NCI-H1105 treated with DMSO at 0.1 percent for 48 hours (cell line): ENCODE measurements at places on chromosomes 3 and 15.

GRCh38 chr3:13215940-13216546 lies 142.8 kb upstream of the IQSEC1 start:
- DNase-seq, result no peak

DNA sequence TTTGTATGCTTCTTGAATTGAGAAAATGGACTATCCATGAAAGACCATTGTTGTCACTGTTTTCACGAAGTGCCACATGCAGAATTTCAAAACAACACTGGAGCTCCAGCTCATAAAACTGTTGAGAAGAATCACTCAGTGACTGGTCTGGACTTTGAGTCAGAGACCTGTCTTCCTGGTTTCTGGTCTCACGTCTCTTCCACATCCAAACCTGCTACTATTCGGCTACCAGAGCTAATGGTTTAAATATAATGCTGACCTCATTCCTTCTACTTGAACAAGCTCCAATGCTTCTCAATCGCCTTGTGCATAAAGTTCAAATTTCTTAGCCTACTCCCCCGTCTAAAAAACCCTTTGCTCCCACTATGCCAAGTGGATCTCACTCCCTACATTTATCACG lies 227.9 kb upstream of the NR2F2 start:
- DNase-seq, result no peak

- no peak for DNase-seq
Measured at GRCh38 chr15:78056714-78057269, 20.7 kb downstream of the TBC1D2B start.

DNA sequence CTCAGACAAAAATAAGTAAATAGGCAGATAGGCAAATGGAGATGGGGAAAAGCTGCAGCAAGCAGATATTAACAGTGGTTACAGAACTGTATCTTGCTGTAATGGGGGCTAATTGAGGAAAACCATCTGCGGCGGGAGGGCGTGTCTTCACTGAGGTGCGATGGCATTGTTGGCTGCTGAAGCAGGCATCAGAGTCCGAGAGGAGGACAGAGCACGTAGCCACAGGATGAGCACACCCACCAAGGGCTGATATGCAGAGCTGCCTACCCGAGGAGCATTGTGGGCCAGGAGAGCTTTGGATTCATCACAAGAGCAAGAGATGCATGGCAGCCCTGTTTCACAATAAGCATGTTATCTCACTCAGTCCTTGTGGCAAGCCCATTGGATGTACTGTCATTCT lies 30.4 kb downstream of the CHRNA7 start:
- DNase-seq, result no peak

DNA sequence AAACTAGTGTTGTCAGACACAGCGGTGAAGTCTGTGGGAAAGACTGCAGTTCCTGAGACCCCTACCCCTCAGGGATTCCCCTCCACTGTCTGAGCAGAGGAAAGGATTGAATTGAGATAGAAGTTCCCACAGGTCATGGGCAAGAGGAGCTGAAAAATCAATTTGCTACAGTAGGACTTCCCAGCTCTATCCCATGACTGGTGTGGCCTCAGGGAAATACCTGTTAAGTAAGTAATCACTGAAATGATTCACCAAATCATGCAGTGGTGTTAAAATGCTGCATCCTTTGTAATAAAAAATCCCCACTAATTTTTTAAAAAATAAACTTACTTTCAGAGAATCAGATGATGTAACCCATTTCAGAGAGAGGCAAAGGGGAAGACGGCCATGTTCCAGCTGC lies 45.0 kb upstream of the SPRED1 start:
- no peak for DNase-seq

GRCh38 chr3:94162700-94163099 lies 99.8 kb downstream of the NSUN3 start:
- DNase-seq, result no peak

- DNase-seq, result no peak
Measured at GRCh38 chr15:87133704-87134103, 1054.0 kb downstream of the AGBL1 start.

DNA sequence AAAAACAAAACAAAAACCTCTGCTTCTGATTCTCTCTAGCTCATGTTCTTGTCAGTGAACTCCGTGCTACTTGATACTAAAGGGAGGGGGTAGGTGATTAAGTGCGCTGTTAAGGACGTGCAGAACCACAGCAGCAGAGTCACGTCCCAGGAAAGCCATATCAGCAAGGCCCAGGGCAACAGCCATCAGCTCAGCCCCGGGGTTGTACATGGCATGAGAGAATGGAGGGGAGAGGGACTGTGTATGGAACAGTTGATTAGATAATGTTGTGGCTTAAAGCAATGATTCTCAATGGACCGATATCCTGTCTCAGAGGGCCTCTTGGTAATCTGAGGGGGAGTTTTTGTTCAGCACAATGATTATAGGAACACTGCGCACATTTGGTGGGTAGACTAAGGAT lies 27.6 kb downstream of the C2CD4A start:
- DNase-seq, result no peak

DNA sequence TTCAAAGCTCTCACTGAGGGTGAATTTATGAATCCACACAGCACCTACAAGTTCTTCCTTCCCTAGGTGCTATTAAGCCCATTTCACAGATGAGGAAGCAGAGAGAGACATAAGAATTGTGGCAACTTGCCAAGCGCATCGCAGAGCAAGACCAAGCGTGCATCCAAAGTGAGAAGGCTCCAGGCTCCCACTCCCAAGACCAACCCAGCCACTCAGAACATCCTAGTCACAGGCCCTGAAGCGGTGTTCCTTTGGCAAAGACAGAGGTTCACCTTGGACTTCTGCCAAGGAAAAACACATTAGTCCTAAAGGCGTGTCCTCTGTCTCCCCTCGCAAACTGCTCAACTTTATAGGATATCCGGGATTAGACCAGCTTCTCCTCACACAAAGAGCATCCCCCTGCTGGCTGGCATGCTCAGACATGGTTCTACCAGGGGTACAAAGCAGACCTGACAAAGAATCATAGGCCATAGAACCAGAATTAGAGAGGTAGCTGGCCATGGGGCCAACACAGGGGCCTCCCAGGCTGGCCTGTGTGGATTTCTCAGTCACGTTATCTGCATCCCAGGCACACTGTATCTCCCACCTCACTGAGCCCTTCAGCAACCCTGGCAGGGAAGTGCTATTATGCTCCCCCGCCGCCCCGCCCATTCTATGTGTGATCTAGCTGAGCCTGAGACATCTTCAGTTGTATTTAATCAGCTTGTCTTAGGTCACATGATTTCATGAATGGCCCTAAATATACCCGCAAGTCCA lies 160.2 kb downstream of the FOXP1 start:
- DNase-seq, result peak; percentile 69

GRCh38 chr3:23691357-23691895 lies 114.3 kb upstream of the UBE2E1 start:
- no peak for DNase-seq

- no peak for DNase-seq
Measured at GRCh38 chr15:43877371-43877770, 50.6 kb downstream of the WDR76 start.

GRCh38 chr15:39301589-39301999 lies 279.3 kb upstream of the THBS1 start:
- no peak for DNase-seq
